Activated CD4-positive, alpha-beta memory T cell treated with anti-CD3 and anti-CD28 coated beads, Interleukin-2, amount 10 ng/mL, durations not matched to agents 7 days and 5 days (primary cell): ENCODE measurements at places on chromosomes 1 and 21.

- DNase-seq = no peak
Measured at GRCh38 chr1:214957330-214958137, 125.0 kb upstream of the KCNK2 start.

DNA sequence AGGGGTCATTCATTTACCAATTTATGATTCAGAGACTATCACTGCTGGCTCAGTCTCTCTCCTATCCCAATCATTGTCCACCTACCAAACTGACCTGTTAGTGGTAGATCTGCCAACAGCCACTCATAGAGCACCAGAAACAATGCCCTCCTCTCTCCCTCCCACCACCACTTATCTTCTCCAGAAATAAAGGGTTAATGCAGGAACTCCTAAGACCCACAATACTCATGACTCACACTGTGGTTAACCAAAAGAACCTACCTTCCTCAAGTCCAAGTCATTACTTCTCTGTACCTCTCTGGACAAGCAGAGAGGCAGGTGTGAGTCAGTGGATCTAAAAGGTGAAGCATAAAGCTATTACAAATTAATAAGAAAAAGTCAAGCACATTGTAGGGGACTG is 40.9 kb upstream of the CAMK1G start:
- DNase-seq = no peak

DNA sequence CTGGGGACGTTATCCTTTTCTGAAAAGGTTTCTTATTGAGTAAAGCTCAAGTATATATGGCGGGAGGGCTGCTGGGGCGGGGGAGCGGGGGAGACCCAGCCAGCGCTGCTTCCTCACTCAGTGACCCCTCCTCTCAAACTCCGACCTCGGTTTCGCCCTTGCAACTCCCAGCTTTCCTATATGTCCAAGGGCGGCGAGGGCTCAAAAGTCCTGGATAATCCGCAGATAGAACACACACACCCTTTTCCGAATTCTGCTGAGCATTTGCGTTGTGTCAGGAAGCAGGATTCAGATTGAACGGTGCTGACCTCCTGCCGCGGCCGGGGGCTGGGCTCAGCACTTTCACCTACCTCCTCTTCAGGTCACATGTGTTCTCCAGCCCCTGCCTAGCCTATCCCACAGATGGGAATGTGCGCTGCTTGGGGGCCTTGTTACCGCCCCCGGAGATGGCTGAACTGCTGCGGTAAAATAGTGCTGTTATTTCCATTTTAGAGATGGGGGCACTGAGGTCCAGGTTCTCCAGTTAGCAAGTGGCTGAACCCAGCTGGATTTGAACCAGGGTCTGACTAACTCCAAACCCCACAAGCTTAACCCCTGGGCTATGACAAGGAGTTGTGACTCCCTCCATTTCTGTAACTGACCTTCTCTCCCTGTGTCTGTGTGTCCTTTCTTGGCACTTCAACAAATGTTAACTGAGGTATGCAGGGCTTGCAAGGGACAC is 795 bp upstream of the AHDC1 start:
- no peak for DNase-seq

- DNase-seq = no peak
Measured at GRCh38 chr1:182237329-182237728, 154.3 kb downstream of the GLUL start.

GRCh38 chr1:154440036-154440804 is 35.1 kb downstream of the IL6R start:
- DNase-seq = no peak

GRCh38 chr1:50423670-50424000 is 392 bp upstream of the DMRTA2 start:
- DNase-seq = no peak

DNA sequence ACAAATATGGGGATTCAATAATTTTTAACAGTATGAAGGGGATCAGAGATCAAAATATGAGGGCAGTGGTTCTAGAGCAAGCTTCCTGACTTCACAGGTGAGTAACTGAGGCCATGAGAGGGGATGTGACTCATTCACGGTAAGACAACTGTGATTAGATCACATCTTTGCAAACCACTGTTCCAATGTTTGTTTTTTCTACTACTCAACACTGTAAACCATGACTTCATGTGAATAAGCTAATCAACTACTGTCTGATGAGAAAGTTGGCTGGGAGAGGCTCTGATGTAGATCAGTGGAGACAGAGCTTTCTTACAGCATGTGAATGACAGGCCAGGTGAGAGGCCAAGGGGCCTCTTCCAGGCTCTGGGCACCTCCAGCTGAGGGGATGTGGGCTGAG is 84.7 kb downstream of the BRINP2 start:
- DNase-seq = no peak

DNA sequence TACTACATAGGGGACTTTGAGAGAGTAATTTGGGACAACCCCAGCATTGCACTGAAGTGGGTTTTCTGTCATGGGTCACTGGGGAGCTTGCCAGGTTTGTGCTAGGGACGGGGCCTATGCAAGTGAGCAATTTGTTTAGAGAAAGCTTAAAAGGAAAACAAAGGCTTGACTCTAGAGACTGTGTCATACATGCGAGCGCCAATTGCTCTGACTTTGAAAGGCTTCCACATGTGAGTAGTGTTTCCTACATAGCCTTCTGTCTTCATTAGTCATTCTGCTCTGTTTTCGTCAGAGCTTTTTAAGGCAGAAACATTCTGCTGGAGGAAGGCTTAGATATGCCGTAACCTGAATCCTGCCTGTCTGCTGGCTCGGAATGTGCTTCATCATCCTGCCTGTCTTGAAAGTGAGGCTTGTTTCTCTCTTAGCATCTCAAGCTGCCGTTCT is 28.4 kb downstream of the TRIM45 start:
- no peak for DNase-seq

- no peak for DNase-seq
Measured at GRCh38 chr1:205927676-205928075, 15.6 kb downstream of the SLC26A9 start.

DNA sequence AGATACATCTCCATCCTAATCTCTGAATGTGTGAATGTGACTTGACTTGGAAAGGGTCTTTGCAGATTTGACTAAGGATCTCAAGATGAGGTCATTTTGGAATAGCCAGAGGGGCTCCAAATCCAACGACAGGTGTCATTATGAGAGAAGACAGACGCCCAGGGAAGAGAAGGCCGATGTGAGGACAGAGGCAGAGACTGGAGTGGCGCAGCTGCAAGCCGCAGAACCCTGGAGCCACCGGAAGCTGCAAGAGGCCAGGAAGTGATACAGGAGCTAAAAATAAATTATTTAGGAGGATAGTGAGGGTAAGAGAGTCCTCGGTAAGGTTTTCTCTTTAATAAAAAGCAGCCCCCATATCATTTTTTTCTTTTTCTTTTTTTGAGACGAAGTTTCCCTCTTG is 9.7 kb upstream of the AADACL4 start:
- DNase-seq = no peak

DNA sequence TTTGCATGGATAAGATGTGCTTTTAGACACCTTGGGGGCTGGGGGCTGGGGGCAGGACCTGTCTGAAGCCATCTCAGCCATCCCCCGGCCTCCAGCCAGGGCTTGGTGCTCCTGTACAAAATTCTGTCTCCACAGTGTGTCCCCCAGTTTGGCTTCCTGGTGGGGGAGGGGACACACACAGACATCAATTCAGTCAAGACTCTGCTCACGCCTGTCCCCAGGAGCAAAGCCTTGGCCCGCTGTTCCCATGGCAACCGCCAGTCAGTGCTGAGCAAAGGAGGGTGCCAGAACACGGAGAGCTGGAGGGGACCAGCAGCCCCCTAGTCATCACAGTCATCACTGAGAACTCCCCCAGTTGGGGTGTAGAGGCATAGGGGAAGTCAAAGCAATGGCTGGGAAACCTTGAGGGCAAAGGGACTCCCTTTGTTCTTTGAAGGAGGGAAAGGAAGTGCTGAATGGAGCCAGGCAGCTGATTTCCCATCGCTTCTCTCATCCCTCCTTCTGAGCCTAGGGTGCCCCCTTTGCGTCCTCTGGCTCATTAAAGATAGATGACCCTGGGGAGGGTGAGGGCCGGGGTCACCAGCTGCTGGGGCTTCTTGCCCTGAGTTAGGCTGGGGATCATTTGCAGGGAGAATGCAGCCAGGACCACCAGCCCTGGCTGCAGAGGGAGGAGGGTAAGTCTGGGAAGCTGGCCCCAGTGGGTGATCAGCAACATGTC is 134.9 kb upstream of the IPO9 start:
- DNase-seq = no peak

DNA sequence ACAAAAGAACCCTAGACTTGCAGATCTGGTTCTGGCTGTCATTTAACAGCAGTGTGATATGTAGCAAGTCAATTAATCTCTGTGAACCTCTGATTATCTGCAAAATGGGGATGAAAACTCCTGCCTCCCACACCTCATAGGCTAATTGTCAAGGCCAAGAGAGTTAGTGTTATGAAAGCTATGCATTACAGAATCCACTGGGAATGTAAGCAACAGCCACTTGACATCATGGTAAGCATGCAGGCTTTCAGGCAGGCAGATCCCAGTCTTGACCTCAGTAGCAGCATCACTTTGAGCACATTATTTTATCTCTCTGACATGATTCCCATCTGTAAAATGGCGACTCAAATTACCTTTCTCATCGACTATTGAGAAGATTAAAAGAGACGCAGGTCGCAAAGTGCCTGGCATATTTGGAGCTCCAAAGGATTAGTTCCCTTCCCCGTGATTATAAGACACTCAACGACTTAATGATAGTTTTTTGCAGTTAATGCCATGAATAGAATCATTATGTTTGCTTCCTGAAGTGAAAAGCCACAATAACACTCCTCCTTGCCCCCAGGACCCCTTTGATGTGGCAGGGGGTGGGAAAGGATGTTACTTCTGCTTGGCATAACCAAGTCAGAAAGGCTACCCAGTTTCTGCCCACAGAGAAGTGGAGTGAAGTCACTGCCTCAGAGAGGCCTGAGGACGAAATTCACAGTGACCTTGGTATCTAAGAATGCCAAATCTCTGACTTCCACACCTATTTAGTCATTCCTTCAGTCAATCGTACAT is 273.0 kb upstream of the NFIA start:
- DNase-seq = no peak

DNA sequence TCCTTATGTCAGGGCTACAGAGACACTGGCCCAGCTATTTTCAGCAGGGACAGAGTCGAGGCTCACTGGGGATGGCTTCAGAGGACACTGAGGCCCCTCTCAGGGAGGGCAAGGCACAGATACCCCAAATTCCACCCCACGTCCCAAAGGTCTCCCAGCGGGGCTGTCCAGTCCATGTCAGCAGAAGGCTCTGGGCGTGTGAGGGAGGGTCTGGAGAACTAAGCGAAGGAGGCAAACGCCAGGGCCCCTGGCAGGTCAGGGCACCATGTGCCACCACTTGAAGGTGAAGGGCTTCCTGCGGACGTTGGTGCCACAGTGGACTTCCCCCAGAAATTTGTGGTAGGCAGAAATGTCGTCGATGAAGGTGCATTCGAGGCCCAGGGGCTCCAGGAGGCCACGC is 15.0 kb upstream of the SDHB start:
- DNase-seq = no peak

DNA sequence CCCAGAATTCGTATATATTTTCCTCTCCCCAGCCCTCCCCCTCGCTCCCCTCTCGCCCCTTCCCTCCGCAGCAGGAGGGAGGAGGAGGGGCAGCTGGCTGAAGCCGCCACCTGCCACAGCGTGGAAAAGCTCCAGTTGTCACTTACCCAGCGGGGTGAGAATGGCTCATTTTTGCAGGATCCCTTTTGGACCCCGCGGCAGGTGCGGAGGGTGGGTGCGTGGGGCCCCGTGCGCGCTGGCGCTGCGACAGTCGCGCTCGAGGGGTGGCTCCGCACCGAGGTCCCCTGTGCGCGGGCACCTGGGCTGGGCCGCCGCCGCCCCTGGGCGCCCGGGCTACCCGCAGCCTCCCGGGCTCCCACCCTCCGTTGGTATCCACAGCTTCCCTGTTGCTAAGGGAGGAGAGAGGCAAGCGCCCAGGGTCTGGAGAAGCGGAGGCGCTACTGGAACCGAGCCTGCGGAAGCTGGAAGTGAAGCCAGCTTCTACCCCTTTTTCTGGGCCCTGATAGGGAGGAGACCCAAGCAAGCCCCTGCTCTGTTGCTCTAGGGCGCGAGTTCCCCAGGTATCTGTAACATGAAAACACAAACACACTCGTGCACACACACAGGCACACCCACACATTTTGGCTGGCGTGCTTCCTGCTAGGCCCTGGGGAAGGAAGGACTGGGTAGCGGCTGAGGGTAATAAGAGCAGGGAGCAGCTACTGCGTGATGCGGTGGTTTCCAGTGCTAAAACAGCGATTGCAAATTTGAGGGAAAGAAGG is at the start of gene ERICH3:
Gene ERICH3, minus strand, starts transcription at position 442 of the 761 bp plus-strand sequence. Its CDS starts 273 bp downstream, at position 169.
- no peak for DNase-seq

- DNase-seq = no peak
Measured at GRCh38 chr1:212221801-212222200, 63.4 kb upstream of the PPP2R5A start.

DNA sequence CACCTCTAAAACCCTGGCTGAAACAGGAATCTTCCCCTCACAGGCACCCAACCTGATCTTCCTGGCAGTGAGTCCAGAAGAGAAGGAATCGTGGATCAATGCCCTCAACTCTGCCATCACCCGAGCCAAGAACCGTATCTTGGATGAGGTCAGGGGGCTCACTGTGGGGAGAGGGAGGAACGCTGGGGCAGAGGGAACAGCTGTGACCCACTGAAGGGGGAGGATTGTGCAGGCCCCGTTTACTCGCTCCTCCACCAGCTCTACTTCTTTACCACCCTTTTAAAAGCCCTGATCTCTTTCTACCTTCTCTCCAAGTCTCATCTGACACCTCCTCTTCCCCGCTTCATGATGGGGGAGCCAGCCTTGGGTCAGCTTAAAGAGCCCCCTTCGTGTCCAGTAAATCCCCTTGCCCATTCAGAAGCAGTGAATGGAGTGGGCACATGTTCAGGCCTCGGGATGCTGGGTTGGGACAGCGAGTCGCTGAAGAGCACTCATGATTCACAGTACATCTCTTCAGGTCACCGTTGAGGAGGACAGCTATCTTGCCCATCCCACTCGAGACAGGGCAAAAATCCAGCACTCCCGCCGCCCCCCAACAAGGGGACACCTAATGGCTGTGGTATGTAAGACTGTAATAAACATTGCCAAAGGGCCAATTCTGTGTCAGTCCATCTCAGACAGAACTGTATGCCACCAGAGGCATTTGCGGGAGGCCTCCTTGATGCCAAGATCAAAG is 7.3 kb downstream of the PLEKHO1 start:
- DNase-seq = no peak
